ENCODE measurements at places on chromosomes 2 and 18.

- H3K4me3 ChIP-seq: no peak overlapping the region
- no peak for DNase-seq
- H3K4me1 ChIP-seq: no peaks in the 10 kb centered on the region
- no peaks in the 10 kb centered on the region for H3K27me3 ChIP-seq
These were observed 106.9 kb upstream of the THOC1 start for GRCh38 chr18:374721-375168.

DNA sequence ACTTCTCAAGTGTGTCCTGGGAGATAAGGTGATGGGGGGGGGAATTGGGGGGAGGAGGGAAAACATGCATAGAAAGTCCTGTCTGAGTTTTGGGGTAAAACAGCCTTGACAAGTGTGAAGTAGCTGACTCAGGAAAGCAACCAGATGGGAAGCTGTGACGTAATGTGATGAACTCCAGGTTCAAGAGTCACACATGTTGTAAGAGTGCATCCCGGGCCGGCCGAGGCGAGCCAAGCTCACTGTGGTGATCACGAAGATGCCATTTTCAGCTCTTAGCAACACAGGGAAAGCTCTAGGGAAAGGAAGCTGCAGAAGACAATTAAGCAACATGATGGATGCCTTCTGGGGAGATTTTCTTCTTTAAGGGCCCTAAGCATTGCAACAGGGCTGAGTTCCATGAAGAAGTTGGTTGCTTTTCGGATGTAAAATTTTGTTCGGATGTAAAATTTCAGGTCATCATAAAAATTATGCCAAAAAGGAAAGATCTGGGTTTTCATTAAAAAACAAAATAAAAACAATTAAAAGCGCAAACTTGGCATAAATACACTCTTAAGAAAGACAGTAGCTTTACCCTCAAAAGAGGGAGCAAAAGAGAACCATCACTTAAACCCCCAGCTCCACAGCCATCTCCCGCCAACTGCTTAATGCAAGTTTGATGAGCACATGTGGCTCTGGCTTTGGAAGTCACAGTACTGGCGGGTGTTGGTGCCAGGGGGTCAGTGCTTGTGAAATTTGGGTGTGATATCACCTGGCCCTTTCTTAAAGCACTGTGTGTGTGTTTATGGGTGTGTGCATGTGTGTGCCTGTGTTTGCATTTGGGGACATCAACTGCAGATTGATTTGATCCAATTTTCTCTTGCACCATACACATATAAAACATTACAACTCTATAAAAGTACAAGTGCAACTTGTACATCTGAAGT, 19.1 kb downstream of the SERTAD2 start:
- no peak overlapping the region for H3K4me3 ChIP-seq
- DNase-seq: no peak
- H3K4me1 ChIP-seq: no peaks in the 10 kb centered on the region
- H3K27me3 ChIP-seq: no peaks in the 10 kb centered on the region

GRCh38 chr2:61218817-61219170, 56.8 kb downstream of the C2orf74 start:
- no peak overlapping the region for H3K27ac ChIP-seq
- no peaks in the 10 kb centered on the region for H3K36me3 ChIP-seq
- H3K4me1 ChIP-seq: no peaks in the 10 kb centered on the region
- DNase-seq: no peak

DNA sequence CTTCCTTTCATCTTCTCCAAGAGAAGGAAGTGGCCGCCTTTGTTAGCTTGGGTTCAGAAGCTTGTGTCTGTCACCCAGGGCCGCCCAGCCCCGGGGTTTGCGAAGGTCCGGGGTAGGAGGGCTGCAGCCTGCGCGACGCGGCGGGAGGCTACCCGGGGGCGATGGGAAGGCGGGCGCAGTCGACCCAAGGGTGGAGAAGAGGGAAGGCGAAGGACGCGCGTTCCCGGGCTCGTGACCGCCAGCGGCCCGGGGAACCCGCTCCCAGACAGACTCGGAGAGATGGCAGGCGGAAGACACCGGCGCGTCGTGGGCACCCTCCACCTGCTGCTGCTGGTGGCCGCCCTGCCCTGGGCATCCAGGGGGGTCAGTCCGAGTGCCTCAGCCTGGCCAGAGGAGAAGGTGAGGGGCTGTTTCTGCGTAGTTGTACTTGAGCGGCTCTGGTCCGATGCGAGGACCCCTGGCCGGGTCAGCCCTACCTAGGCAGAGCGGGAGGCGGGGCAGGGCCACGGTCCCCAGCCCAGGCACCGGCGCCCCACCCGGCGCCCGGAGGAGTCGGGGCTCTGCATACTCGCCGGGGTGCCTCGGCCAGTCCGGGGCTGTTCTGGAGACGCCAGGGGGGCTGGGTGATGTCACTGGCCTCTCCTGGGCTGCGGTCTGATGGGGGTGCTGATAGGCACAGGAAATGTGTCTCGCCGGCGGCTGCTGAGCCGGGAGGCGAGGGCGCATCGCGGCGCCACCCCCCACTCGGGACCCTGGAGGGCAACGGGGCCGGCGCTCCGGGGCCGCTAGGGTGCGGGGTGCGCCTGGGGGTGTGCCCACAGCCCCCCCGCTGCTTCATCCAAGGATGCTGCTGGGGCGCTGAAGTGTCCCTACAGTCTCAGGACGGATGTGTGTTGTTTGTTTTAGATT, at the start of gene QPCT:
Gene QPCT, plus strand, starts transcription at position 178 of the 909 bp plus-strand sequence. Its CDS starts 102 bp downstream, at position 280.
- H3K4me3 ChIP-seq: peak within 1 kb of the TSS; percentile 74
- H3K36me3 ChIP-seq: no peaks in the 10 kb centered on the region
- DNase-seq: no peak

DNA sequence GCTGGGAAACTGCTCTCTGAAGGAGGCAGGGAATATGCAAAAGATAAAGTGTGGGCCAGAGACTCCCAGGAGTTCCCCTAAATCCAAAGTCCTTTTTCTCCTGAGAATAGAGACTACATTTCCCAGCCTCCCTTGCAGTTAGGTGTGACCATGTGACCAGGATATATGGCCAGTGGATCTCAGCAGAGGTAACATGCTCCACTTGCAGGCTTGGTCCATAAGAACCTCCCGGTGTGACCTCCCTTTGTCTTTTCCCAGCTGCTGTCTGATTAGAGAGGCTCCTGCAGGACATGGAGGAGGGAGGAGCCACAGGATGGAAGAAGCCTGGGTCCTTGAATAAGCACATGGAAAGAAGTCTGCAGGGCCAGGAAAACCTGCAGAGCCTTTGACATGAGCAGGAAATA, 76.2 kb downstream of the TGFA start:
- no peak overlapping the region for H3K27ac ChIP-seq
- DNase-seq: peak; percentile 48
- H3K36me3 ChIP-seq: no peaks in the 10 kb centered on the region
- H3K27me3 ChIP-seq: no peaks in the 10 kb centered on the region

DNA sequence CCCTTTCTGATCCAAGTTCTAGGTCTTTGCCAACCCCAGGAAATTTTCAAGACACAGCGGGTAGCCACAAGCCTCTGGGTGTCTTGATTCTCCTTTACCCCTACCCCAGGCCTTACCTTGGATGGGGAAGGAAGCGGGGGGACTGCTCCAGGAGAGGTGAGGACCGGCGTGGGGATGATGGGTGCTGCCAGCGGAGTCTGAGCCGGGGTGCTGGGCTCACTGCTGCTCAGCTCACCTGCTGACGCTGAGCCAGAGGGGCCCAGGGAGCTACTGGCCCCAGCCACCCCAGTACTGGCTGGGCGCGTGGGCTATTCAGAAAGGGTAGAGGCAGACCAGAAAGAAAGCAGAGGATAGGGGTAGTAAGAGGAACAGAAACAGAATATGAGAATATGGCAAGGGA, 8.7 kb downstream of the DCTN1 start:
- no peak overlapping the region for H3K4me3 ChIP-seq
- no peak overlapping the region for H3K27ac ChIP-seq
- H3K27me3 ChIP-seq: no peaks in the 10 kb centered on the region
- DNase-seq: no peak
- peaks cover 39% of the 10 kb centered on the region for H3K36me3 ChIP-seq
- H3K4me1 ChIP-seq: peaks cover 10% of the 10 kb centered on the region

DNA sequence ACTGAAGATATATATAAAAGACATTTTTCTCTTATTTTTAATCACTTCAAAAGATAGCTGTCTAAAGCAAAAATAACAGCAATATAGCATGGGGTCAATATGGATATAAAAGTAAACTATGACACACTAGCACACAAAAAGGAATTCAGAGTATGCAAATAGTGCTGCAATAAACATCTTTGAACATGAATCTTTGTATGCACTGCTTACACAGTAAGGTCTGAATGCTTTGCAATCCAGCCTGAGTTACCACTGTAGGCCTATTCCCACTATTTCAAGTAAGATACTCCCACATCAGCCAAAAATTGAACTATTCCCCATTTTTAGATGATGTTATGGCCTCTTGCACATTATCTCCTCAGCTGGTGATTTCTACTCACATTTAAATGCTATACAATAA, 27.4 kb upstream of the ERCC3 start:
- no peak overlapping the region for H3K27ac ChIP-seq
- H3K4me1 ChIP-seq: no peaks in the 10 kb centered on the region
- no peaks in the 10 kb centered on the region for H3K27me3 ChIP-seq
- no peak overlapping the region for H3K4me3 ChIP-seq

- no peaks in the 10 kb centered on the region for H3K27me3 ChIP-seq
- no peaks in the 10 kb centered on the region for H3K36me3 ChIP-seq
- H3K27ac ChIP-seq: no peak overlapping the region
- DNase-seq: peak; percentile 33
- no peaks in the 10 kb centered on the region for H3K4me1 ChIP-seq
These were observed 387.6 kb downstream of the FIGN start for GRCh38 chr2:163347982-163348856.

GRCh38 chr2:39538718-39539117, 101.6 kb upstream of the MAP4K3 start:
- H3K4me3 ChIP-seq: no peak overlapping the region
- no peaks in the 10 kb centered on the region for H3K27me3 ChIP-seq
- no peak for DNase-seq

DNA sequence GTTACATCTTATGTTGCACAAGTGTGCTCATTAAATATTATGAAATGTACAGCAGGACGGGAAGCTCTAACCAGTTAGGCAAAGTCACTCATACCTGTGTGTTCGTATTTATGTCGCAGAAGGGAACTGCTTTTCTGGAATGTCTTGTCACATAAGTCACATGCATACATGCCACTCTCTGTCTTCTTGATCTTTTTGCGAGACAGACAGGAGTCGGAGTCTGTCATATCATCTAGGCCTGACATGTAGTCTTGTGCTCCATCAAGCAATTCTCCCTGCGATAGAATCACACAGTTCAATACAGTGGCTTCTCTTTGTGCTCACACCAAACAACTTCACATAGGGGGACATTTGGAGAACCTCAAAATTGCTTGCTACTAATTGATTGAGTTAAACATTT, 123.6 kb downstream of the ZEB2 start:
- DNase-seq: no peak
- H3K27ac ChIP-seq: no peak overlapping the region
- no peaks in the 10 kb centered on the region for H3K27me3 ChIP-seq

- H3K36me3 ChIP-seq: peaks cover 39% of the 10 kb centered on the region
- no peaks in the 10 kb centered on the region for H3K4me1 ChIP-seq
- no peak overlapping the region for H3K4me3 ChIP-seq
- H3K27me3 ChIP-seq: no peaks in the 10 kb centered on the region
- no peak overlapping the region for H3K27ac ChIP-seq
These were observed 33.3 kb downstream of the POLR1A start for GRCh38 chr2:86072271-86072858.

GRCh38 chr2:144834363-144834762, 314.4 kb upstream of the ZEB2 start:
- no peak for DNase-seq
- no peak overlapping the region for H3K4me3 ChIP-seq
- no peaks in the 10 kb centered on the region for H3K4me1 ChIP-seq
- H3K27ac ChIP-seq: no peak overlapping the region
- no peaks in the 10 kb centered on the region for H3K27me3 ChIP-seq

All from iPS DF 6.9 (cell line).